Right forelimb (tissue), 1 donor: ENCODE measurements at places on chromosomes 1 and 21.

GRCh38 chr1:246782120-246782900, 58.1 kb downstream of the SCCPDH start:
- DNase-seq = peak; percentile 86

GRCh38 chr1:12142891-12143630, 23.7 kb upstream of the TNFRSF1B start:
- no peak for DNase-seq

DNA sequence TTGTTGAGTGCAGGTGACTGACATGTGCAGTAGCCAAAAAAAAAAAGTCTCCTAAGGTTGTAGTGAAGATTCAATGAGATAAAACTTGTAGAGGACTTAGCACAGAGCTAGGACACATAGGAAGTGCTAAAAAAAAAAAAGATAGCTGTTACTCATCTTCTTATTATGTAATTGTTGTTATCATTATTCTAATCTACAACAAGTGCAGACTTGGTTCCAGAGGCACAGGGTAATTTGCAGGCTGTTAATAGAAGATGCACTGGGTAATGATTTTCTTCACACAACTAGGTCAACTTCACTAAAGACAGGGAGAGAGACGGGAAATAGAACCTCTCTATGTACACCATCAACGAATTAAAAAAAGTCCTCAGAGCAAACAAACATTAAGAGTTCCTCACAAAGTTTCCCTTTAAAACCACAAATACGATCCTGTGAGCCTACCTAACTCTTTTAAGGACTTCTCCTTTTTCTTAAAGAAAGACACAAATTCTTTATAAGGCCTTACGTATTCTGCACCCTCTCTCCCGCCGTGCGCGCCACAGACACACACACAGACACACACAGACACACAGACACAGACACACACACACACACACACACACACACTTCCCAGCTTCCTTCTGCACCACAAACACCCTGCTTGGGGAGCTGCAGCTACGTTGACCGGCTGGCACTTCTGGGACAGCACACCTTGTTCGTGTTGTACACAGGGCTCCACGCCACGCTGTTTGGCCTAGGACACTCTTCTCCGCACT, 49.8 kb upstream of the GADD45A start:
- no peak for DNase-seq

DNA sequence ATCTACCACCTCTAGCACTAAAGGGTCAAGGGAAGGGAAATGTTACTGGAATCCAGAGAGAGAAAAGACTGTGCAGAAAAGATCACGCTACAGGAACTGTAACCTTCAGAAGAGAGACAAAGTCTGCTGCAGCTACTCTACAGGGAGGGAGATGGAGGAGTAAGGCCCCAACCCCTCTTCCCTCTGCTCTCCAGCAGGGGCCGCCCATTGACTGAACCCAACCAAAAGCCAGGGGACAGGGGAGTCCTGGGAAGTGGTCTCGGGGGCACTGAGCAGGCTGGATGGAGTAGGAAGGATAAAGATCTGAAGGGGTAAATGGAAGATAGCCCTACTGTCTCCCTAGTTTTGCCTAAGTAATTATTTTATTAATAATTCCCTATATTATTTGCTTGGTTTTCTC, 72.8 kb upstream of the NR5A2 start:
- DNase-seq = no peak

DNA sequence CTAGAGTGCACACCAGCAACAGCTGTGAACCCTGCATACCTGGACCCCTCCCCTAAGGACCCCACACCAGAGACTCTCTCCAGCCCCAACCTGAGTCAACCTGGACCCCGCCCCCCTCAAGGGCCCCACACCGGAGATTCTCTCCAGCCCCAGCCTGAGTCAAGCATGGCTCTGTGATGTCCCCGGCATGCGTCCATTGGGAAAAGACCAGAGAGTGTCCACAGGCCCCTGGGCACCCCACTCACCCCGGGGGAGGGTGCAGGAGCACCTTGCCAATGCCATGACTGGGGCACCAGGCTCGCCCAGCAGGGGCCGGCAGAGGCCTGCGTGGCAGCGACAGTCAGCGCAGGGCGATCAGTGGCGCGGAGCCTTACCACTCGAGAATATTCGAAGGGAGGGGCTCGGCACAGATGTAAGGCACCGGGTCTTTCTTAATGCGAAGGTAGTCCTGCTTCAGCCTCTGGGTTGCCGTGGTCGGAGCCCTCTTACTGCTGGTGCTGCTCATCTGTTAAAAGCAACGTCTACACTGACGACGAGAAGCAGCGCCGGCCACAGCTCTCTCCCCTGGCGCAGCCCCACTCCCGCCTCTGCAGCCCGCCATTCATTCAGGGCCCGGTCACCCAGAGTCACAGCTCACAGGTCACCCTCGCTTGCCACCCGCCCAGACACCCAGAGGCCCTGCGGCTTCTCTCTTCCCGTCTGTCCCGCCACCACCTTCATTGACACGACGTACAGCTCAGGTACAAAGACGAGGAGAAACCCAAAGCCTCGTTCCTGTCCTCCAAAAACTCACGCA, 6.0 kb downstream of the UBE2J2 start:
- no peak for DNase-seq

GRCh38 chr21:32330784-32331311, 32.2 kb downstream of the MRAP start:
- no peak for DNase-seq
